ENCODE measurements at places on chromosomes 12 and 14. TPM values are rescaled to one million over a fixed set of nuclear protein-coding genes. Genes with fewer than 3 reads are reported as not detected.

- H3K27ac ChIP-seq, result no peak overlapping the region
- H3K27me3 ChIP-seq, result no peaks in the 10 kb centered on the region
- H3K4me3 ChIP-seq, result no peak overlapping the region
- no peaks in the 10 kb centered on the region for H3K4me1 ChIP-seq
Observed at GRCh38 chr14:94423453-94424056, 29.0 kb downstream of the SERPINA11 start.

DNA sequence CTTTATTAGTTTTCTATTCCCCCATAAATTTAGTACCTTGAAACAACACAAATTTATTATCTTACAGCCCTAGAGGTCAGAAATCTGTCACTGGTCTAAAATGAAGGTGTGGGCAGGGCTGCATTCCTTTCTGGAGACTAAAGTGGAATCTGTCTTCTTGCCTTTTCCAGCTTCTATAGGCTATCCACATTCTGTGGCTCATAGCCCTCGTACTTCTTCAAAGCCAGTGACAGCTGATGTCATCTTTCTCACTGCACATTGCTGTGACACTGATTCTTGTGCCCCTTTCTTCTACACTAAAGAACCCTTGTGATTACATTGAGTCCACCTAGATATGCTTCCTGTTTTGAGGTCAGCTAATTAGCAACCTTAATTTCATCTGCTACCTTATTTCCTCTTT, 23.2 kb upstream of the DCN start:
- no peaks in the 10 kb centered on the region for H3K4me1 ChIP-seq
- no peaks in the 10 kb centered on the region for H3K27me3 ChIP-seq
- DNase-seq, result no peak
- H3K27ac ChIP-seq, result no peak overlapping the region
- no peak overlapping the region for H3K4me3 ChIP-seq

GRCh38 chr14:59214702-59215302, 26.3 kb downstream of the DAAM1 start:
- DNase-seq, result no peak
- no peak overlapping the region for H3K27ac ChIP-seq
- H3K36me3 ChIP-seq, result no peaks in the 10 kb centered on the region
- peaks cover 33% of the 10 kb centered on the region for H3K4me1 ChIP-seq
- no peak overlapping the region for H3K4me3 ChIP-seq

DNA sequence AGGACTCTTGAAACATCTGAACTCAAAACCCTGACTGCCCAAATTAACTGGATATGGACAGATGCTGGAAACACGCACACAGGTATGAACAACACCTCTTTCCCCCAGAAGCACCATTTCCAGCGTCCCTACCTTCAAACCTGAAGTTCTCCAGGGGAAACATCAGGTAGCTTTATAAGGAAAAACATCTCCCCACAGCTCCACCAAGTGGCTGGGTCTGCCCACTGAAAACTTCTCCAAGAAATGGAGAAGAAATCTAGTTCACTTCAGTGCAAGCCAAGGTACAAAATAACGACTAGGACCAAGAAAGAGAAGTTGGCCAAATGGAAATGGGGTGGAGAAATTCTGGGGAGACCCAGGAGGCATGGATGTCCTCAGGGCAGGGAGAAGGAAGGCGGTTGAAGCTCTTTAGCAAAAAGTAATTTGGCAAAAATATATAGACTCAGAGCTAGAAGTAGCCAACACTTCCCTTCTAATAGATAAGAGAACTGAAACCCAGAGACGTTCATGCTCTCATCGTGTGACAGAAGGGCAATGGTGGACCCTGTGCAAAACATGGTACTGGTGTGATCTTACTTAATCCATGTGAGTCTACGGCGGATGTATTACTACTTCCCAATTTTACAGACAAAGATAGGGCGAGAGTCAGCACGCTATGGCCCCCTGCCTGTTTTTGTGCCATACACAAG, 10.5 kb upstream of the NUAK1 start:
- H3K36me3 ChIP-seq, result no peaks in the 10 kb centered on the region
- no peak overlapping the region for H3K27ac ChIP-seq
- no peak overlapping the region for H3K4me3 ChIP-seq
- H3K27me3 ChIP-seq, result no peaks in the 10 kb centered on the region
- no peak for DNase-seq

- H3K4me1 ChIP-seq, result peaks cover 8% of the 10 kb centered on the region
- no peaks in the 10 kb centered on the region for H3K36me3 ChIP-seq
- DNase-seq, result peak; percentile 14
Observed at GRCh38 chr14:103539056-103539825, 10.2 kb downstream of the TRMT61A start.

DNA sequence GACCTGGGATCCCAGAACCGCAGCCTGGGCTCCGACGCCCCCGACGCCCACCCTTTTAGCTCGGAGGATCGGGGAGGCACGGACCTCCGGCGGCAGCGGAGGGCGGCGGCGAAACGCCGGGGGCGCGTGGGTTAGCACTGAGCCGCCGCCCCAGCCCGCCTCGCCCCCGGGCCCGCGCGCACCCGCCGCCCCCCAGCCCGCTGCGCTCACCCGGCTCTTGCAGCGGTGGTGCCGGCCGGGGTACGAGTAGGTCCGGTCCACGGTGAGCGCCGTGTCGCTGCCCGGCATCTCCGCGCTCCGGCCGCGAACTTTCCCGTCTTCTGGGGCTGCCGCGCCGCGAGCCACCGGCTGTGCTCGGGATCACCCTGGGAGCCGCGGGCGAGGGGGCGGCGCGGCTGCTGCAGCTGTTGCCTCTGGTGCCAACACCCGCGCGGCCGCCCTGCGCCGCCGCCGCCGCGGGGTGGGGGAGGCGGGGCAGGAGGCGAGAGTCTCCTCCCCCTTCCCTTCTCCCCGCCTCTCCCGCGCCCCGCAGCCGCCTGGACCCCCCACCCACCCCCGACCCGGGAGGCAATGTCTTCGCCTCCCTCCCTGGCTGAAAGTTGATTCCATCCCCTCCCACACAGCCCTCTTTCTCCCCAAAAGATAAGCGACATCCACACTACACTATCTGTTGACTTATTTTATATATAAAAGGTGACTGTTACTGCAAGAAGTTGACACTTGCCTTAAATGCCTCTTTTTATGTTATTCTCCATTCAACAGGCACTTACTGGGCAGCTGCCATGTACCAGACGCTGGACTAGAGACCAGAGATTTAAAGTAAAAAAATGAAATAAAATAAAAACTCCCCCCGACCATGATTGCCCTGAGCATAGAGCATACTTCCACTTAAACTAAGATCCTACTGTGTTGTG, at the start of gene TMCC3:
Gene TMCC3, minus strand, starts transcription at position 415 of the 914 bp plus-strand sequence. Its CDS starts 127 bp downstream, at position 288.
- peak within 1 kb of the TSS; percentile 86 for H3K4me3 ChIP-seq
- peak; percentile 56 for DNase-seq
- H3K4me1 ChIP-seq, result peaks cover 5% of the 10 kb centered on the region

Gene PMCH
- not detected for total RNA-seq

Gene E2F7
- total RNA-seq, result 4.2 TPM

Gene BHLHE41
- total RNA-seq, result 3.6 TPM
